ENCODE measurements at places on chromosomes 1 and 21.
A peak's percentile ranks its signal among the peaks of the same experiment; 100 is the strongest.

DNA sequence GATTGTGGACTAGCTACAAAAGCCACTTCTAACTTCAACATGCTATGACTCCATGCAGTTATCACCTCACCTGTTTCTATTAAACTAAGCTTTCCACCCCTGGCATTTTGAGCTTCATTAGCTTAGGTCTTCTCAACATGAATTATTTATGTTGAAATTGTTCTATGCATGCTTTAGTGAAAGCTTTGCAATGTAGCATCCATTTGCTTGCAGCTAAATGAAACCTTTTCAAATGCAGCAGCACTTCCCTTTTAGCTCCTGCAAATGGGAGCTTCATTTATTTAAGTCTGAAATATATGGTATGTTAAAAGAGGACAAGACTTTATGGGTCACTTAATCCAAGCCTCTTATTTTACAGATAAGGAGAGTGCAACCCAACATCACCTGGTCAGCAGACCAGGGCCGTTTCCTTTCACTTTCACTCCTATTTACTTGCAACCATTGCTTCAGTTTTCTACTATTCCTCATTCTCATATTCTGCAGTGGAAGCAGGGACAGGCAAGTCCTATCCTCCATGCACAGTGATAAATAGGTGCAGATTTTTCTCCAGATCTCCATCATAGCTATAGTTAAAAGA is 56.4 kb upstream of the SAMSN1 start:
- H3K4me1 ChIP-seq: no peaks in the 10 kb centered on the region
- no peak for DNase-seq
- no peaks in the 10 kb centered on the region for H3K36me3 ChIP-seq

GRCh38 chr1:52725903-52726264 is 369 bp upstream of the ZYG11B start:
- H3K27ac ChIP-seq: no peak overlapping the region
- H3K4me1 ChIP-seq: peaks cover 38% of the 10 kb centered on the region
- no peak for DNase-seq
- H3K27me3 ChIP-seq: no peaks in the 10 kb centered on the region
- no peaks in the 10 kb centered on the region for H3K36me3 ChIP-seq

- H3K27ac ChIP-seq: no peak overlapping the region
- no peaks in the 10 kb centered on the region for H3K36me3 ChIP-seq
- H3K4me3 ChIP-seq: no peak overlapping the region
Observed at GRCh38 chr1:209400351-209401220, 182.9 kb upstream of the CAMK1G start.

DNA sequence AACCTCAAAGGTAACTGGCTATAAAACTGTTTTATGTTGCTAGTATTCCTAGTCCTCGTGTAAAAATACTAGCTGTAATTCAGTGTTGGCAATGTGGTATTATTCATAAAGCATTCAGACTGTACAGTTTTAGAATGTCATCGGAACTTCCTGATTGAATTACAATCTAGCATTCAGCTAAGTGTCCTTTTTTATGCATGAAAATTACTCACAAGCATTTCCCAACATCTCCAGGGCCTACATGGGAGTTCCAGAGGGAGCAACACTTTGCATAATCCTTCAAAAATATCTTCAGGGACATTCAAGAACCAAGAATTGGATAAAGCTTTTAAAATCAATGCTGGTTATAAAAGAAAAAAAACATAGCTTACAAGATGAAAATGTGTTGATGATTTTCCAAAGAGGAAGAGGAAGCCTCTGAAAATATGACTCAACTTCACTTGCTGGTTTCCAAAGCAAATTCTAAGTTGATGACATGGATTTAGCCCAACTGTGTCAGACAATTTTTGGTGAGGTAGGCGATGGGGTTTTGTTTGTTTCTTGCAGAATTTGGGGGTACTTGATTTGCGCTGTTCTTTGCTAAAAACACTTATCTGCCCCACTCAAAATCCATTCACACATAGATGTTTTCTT is 137.8 kb downstream of the SLC44A5 start:
- no peak overlapping the region for H3K4me3 ChIP-seq
- no peak overlapping the region for H3K27ac ChIP-seq
- H3K27me3 ChIP-seq: no peaks in the 10 kb centered on the region
- no peaks in the 10 kb centered on the region for H3K36me3 ChIP-seq

DNA sequence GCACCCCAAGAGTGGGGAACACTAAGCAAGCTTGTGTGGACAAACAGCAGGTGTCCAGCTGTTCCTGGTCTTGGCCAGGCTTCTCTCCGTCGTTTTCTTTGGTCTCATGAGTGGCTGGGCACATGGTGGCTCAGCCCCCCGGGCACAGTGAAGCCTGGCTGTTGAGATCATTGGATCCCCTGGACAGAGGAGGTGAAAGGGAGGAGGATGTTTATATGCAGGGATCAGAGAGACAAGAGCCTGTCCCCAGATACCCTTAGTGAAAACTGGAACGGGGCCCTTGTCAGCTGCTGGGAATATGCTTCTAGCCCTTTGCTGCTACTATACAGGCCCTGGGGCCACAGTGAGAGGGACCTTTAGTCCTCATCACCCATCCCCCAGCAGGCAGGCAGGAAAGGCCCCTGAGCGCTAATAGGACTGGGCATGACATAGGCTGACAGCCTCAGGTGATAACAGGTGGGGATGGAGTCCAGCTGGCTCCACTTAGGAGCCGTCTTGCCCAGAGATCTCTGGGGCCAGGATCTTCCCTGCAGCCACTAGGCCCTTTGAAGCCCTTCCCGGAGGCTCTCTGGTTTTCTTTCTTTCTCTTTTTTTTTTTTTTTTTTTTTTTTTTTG is 16.4 kb downstream of the EPHA8 start:
- peaks cover 3% of the 10 kb centered on the region for H3K36me3 ChIP-seq
- H3K27me3 ChIP-seq: peaks cover 5% of the 10 kb centered on the region
- H3K4me3 ChIP-seq: no peak overlapping the region
- no peak for DNase-seq

DNA sequence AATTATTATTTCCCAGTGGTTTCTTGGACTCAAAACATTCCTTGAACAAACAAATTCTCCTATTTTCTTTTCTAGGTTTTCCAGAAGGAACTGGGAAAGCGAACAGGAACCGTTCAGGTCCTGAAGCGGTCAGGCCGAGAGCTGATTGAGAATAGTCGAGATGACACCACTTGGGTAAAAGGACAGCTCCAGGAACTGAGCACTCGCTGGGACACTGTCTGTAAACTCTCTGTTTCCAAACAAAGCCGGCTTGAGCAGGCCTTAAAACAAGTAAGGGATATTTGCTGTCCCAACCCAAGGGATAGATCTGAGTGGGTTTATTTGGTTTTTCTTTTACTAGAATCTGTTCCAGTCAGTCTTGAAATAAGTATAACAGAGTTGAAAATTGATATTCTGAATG is 39.4 kb upstream of the BMP8A start:
- peaks cover 36% of the 10 kb centered on the region for H3K36me3 ChIP-seq
- no peak overlapping the region for H3K4me3 ChIP-seq
- DNase-seq: no peak
- no peak overlapping the region for H3K27ac ChIP-seq
- H3K4me1 ChIP-seq: no peaks in the 10 kb centered on the region

DNA sequence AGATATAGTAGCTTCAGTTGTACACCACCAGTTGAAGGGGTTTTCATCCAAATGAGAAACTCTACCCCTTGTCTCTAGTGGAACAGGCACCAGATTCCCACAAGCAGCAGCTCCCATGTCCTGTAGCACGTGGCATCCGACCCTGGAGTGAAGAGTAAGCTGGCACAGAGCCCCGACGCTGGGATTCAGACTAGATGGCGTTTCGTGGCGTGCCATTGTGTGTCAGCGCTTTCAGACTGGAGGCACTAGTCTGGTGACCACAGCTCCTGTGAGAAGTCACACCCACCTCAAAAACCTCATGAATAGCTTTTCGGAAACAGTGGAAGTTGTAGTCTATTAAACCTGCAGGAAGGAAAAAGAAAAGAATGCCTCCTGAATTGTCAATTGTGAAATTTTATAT is 20.2 kb downstream of the RRAGC start:
- H3K4me3 ChIP-seq: no peak overlapping the region
- no peak overlapping the region for H3K27ac ChIP-seq
- no peaks in the 10 kb centered on the region for H3K27me3 ChIP-seq
- H3K36me3 ChIP-seq: peaks cover 16% of the 10 kb centered on the region

DNA sequence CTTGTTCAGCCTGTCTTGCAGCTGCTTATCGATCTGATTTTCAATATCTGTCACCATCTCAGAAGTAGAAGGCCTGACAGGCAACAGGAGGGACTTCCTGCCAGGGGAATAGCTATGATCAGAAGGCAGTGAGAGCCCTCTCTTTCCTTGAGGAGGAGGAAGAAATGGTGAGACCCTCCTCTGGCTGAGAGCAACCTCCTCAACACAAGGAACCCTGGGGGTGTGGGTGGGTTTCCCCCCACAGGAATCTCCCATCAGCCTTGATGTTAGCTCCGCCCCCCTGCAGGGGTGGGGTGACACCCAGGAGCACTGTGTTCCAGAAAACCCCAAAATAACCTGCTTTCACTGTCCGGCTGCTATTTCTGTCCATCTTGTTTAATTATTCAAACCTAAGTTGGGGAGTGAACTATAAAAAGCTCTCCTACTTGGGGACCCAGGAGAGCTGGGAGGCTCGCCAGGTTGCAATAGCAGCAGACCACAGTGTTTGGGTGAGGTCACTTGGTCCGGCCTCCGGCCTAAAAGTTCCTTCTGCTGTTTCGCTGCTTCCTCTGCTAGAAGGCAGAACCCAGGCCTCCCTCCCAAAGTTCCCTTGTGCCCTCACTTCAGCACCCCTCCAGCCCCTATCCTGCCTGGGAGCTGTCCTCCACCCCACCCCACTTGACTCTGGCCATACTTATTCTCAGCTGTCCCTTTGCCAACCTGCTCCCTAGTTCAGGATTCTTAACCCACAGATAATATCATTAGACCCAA is 7.8 kb upstream of the MEF2D start:
- H3K4me1 ChIP-seq: peaks cover 23% of the 10 kb centered on the region
- H3K27ac ChIP-seq: no peak overlapping the region
- peaks cover 8% of the 10 kb centered on the region for H3K27me3 ChIP-seq
- no peak for DNase-seq
- H3K36me3 ChIP-seq: no peaks in the 10 kb centered on the region
- no peak overlapping the region for H3K4me3 ChIP-seq

DNA sequence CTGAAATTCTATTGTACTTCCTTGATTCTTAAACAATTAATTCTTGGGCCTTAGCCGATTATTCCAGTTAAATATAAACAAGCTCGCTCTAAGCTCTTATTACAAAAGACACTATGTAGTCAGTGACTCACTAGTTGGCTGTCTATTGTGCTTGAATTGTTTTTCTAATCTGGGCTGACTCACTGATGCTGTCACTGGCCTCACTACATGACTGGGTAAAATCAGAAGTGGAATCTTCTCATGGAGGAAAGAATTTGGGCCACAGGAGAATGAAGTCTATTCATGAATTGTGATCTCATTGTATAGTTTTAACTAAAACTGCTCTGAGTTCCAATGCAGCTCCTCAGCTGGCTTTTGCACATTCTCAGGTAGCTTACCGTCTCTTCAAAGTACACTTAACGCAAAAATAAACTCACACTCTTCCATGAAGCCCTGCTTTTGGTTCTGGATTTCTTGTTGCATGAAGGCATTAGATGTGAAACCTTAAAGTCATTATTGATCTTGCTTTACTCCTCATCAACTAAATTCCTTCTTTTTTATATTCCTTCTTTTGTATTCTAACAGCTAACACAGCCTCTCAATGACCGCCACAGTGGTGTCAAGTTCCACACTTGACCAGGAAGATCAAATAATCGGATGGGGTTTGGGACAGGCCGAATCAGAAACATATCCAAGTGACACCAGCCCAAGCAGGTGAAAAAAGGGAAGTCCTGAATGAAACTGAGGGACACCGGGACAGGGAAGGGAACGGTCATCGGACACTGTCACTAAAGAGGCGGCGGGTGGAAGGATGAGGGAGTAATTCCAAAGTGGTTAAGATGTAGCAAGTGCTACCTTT is 80.9 kb upstream of the LBR start:
- peak overlapping the region; percentile 6 for H3K27ac ChIP-seq
- no peaks in the 10 kb centered on the region for H3K27me3 ChIP-seq
- H3K4me1 ChIP-seq: peaks cover 14% of the 10 kb centered on the region
- DNase-seq: no peak

DNA sequence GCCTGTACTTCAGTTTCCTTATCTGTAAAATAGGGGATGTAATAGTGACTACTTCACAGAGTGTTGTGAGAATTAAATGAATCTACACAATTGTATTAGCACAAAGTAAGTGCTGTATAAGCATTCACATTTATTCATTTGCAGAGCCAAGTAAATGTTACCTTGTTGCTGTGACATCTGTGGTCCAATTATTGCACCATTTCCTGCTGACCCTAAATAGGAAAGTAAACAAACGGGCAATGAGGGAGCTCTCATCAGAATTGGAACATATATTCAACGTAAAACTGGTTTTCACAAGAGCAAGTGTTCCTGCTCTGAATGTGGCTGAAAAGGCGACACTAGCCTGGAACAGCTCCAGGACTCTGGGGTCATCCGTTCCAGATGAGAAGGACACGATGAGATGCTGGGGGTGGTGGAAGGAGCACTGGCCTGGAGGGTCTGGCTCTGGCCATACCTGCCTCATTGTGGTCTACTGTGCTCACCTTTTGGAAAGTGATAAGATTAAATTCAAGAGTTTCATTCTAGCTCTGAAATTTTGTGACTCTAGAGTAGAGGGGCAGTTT is 34.5 kb downstream of the PROX1 start:
- H3K36me3 ChIP-seq: peaks cover 2% of the 10 kb centered on the region
- H3K4me1 ChIP-seq: peaks cover 43% of the 10 kb centered on the region
- no peak for DNase-seq
- no peak overlapping the region for H3K4me3 ChIP-seq

GRCh38 chr1:235863699-235864093 is 3.0 kb downstream of the LYST start:
- peaks cover 24% of the 10 kb centered on the region for H3K4me1 ChIP-seq
- H3K27ac ChIP-seq: no peak overlapping the region
- H3K27me3 ChIP-seq: peaks cover 24% of the 10 kb centered on the region
- DNase-seq: no peak

GRCh38 chr21:31772674-31773555 is 41.0 kb upstream of the SCAF4 start:
- H3K36me3 ChIP-seq: no peaks in the 10 kb centered on the region
- no peaks in the 10 kb centered on the region for H3K4me1 ChIP-seq
- no peak overlapping the region for H3K27ac ChIP-seq
- no peak overlapping the region for H3K4me3 ChIP-seq

GRCh38 chr1:245716561-245716960 is 561.8 kb downstream of the KIF26B start:
- H3K27ac ChIP-seq: no peak overlapping the region
- H3K36me3 ChIP-seq: no peaks in the 10 kb centered on the region
- H3K4me3 ChIP-seq: no peak overlapping the region
- no peak for DNase-seq
- H3K27me3 ChIP-seq: no peaks in the 10 kb centered on the region
- H3K4me1 ChIP-seq: no peaks in the 10 kb centered on the region

- no peak overlapping the region for H3K27ac ChIP-seq
- no peaks in the 10 kb centered on the region for H3K27me3 ChIP-seq
- DNase-seq: no peak
- peaks cover 3% of the 10 kb centered on the region for H3K4me1 ChIP-seq
Observed at GRCh38 chr21:16711757-16712156, 801.1 kb upstream of the CXADR start.

Measured in neural crest cell (in vitro differentiated cells).